ENCODE measurements at places on chromosomes 16 and 17. TPM values are rescaled to one million over a fixed set of nuclear protein-coding genes. Genes with fewer than 3 reads are reported as not detected.

TRAF4 gene
- total RNA-seq = 8.7 TPM

HS3ST2 gene
- not detected for total RNA-seq

ESRP2 gene
- not detected for total RNA-seq

SPG7 gene
- 103 TPM for total RNA-seq

CDIPT gene
- 102 TPM for total RNA-seq

CX3CL1 gene
- 5.6 TPM for total RNA-seq

PLA2G10 gene
- not detected for total RNA-seq

SEZ6L2 gene
- total RNA-seq = 57.2 TPM

PIPOX gene
- total RNA-seq = not detected

MPDU1 gene
- 77.8 TPM for total RNA-seq

KRTAP4-9 gene
- total RNA-seq = not detected

MYOCD gene
- total RNA-seq = not detected

EME1 gene
- 0.20 TPM for total RNA-seq

CA4 gene
- total RNA-seq = not detected

TBC1D3L gene
- 4.1 TPM for total RNA-seq

NXN gene
- 8.7 TPM for total RNA-seq

CDR2L gene
- 14.0 TPM for total RNA-seq

SLC6A2 gene
- total RNA-seq = not detected

CDRT15L2 gene
- total RNA-seq = not detected

PMFBP1 gene
- total RNA-seq = not detected

RPL38 gene
- total RNA-seq = 443 TPM

ICAM2 gene
- 12.2 TPM for total RNA-seq
